Thyroid gland (tissue), 4 donors: ENCODE measurements at places on chromosomes 12 and 14. TPM values are rescaled to one million over a fixed set of nuclear protein-coding genes. Genes with fewer than 3 reads are reported as not detected.

DNA sequence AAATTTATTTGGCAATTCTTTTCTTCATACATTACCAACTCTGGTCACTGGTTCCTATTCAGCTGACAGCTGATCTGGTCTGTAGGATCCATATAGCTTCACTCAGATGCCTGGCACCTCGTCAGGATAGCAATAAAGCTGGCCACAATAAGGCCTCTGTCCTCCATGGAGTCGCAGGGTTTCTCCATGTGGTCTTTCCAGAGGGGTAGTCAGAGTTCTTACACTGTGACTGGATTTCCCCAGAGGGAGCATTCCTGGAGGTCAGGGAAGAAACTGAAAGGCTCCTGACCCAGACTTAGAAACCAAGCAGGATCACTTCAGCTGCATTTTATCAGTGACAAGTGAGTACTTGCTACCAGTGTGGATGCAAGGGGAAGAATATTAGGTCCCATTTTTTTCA, 34.9 kb upstream of the SIX1 start:
- no peak for DNase-seq

DNA sequence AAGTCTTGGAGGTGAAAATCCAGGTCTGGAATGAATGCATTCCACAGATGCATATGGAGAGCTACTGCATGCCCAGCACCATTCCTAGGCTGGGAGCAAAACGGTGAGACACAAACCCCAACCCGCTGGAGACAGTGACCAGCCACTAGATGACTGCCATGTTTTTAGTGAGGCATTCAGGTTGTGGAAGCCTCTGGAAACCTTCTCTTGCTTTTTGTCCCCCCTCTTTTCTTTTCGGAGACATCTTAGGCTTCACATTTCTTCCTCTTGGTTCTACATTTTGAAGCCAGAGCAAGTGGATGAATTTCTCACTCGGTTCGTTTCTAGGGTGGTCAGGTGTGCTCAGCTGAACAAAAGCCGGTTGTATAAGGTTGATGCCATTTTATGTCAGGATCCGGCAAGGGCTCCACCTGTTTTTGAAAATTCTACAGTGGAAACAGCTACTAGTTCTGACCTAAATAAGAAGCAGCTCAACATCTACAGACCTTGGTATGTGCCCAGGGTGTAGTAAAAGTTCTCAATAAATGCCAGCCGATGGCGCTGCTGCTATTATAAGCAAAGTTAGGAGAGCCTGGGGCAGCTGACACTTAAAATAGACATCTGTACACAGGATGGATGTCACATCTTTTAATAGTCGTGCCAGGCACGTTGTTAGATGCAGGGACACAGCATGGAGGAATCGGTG, 1.8 kb upstream of the ZNF839 start:
- peak; percentile 19 for DNase-seq

DNA sequence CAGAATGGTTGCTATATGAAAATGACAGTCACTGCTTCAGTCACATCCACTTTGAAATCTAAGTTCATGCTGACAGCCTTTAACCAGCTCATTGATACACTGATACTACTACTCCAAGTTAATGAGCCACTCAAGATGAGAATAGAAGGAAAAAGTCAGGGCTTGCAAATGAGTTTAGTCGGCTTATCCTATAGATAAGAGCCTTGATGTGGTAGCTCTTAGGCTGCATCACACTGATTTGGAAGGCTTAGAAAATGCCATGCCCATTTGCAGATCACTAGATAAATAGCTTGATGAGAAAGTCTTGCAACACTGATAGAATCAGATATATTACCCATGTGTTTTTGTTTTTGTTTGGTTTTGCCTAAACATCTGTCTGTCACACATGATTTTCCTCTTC, 251.4 kb upstream of the ATXN7L3B start:
- DNase-seq = no peak

GRCh38 chr14:53509276-53510244, 356.4 kb upstream of the DDHD1 start:
- DNase-seq = peak; percentile 80

DIO2 gene
- total RNA-seq = 147 TPM

MON2 gene
- 131 TPM for total RNA-seq

LARP4 gene
- 77.3 TPM for total RNA-seq

DNA sequence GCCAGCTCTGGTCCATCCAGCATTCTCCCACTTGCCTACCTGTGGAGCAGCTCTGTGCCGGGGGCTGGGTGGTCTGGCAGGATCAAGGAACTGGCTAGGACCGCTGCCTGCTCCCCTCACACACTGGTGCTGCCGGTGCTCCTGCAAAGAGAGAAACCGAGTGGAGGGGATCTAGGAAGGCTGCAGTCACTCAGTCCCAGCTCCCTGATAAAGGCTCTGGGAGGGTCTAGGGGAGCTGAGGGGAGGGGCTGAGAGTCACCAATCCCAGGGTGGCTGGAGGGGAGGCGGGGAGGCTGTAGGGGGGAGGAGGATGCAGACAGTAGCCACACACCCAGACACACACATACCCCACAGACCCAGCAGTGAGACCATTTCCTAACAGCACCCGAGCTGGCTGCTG, at the start of gene TAC3:
TAC3 (minus strand) TSS at position 182 of the 400 bp plus-strand sequence. CDS start 732 bp downstream, outside the sequence.
- DNase-seq = no peak

- no peak for DNase-seq
These were observed 455.5 kb downstream of the RGS6 start for GRCh38 chr14:72387726-72388125.
